Lung microvascular endothelial cell (primary cell): ENCODE measurements at places on chromosomes 2 and 18.

- no peak for DNase-seq
Observed at GRCh38 chr2:178450524-178450773, 526 bp downstream of the PRKRA start.

DNA sequence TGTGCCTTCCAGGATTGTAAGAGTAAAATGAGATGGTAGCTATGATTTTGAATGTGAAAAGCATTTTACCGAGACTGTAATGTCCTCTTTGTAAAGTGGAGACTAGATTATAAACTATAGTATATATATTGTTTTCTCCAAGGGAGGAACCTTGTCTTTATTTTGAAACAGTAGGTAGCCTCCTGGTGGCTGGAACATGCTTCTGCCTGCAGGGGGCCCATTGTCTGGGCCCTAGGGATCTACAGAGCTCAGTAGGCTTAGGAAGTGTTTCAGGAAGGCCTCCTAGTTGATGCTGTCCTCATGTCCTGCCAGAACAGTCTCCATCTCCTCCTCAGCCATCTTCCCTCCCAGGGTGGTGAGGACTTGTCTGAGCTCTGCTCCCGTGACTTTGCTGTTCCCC, 3.0 kb downstream of the PIKFYVE start:
- DNase-seq: no peak

- DNase-seq: peak; percentile 12
Observed at GRCh38 chr18:63844254-63844653, 43.3 kb upstream of the SERPINB2 start.

DNA sequence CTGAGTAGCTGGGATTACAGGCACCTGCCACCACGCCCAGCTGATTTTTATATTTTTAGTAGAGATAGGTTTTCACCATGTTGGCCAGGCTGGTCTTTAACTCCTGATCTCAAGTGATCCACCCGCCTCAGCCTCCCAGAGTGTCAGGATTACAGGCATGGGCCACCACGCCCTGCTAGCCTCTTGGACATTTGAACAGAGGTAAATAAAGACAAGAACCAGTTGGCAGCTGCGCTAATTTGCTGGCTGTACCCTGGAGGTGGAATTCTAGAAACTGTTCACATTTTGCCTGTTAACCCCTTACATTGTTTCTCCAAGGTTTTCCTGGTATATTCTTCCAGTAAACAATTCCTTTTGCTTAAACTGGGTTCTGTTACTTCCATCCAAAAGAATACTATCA, 132.9 kb downstream of the CDH2 start:
- no peak for DNase-seq

- no peak for DNase-seq
Observed at GRCh38 chr2:118457951-118458350, 369.7 kb downstream of the INSIG2 start.

DNA sequence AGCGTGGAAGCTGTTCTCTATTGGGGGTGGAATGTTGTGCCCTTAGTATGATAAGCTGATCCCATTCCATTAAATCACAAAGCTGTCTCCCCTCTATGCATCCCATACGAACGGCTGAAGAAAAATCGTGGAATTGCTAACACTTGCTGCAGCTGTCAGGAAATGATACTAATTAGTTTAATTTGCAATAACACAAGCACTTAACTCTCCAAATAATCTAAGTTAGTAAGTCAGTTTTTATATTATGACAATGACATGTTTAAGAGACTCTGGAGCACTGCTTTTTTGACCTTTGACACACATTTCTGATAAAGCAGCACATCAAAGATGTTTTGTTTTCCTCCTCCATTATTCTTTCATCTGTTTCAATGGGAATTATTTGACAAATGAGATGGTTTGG, 123.7 kb upstream of the SATB2 start:
- DNase-seq: no peak

DNA sequence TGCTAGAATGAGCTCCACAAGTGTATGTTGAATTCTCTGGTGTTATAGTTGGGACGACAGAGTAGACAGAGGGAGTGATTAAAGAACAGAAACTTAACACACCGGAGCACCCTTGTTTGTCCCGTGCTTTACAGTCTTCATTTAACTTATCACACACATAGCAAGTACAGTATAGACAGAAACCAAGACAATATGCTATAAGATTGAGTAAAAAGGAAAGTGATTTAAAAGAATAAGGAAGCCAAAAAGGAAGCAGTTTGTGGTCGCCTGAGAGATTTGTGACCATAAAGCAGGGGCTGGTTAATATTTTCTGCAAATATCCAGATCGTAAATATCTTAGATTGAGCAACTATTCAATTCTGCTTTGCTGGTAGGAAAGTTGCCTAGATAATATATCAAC, 1128.4 kb downstream of the TSN start:
- no peak for DNase-seq

DNA sequence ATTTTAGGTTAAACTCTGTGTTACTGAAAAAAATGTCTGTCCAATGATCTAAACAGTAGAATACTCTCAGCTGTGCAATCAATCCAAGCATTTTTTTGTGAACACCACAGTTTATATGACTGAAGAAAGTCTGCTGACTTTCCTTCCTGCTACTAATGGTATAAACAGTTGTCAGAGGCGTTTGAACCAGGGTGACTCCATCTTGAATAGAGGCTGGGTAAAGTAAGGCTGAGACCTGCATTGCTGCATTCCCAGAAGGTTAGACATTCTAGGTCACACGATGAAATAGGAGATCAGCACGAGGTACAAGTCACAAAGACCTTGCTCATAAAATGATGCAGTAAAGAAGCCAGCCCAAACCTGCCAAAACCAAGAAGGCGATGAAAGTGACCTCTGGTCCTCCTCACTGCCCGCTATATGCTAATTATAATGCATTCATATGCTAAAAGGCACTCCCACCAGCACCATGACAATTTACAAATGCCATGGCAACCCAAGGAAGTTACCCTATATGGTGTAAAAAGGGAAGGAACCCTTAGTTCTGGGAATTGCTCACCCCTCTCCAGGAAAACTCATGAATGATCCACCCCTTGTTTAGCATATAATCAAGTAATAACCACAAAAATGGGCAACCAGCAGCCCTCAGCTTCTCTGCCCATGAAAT, 31.3 kb downstream of the POU3F3 start:
- no peak for DNase-seq

GRCh38 chr2:181958726-181959125, 26.9 kb upstream of the PPP1R1C start:
- DNase-seq: no peak

DNA sequence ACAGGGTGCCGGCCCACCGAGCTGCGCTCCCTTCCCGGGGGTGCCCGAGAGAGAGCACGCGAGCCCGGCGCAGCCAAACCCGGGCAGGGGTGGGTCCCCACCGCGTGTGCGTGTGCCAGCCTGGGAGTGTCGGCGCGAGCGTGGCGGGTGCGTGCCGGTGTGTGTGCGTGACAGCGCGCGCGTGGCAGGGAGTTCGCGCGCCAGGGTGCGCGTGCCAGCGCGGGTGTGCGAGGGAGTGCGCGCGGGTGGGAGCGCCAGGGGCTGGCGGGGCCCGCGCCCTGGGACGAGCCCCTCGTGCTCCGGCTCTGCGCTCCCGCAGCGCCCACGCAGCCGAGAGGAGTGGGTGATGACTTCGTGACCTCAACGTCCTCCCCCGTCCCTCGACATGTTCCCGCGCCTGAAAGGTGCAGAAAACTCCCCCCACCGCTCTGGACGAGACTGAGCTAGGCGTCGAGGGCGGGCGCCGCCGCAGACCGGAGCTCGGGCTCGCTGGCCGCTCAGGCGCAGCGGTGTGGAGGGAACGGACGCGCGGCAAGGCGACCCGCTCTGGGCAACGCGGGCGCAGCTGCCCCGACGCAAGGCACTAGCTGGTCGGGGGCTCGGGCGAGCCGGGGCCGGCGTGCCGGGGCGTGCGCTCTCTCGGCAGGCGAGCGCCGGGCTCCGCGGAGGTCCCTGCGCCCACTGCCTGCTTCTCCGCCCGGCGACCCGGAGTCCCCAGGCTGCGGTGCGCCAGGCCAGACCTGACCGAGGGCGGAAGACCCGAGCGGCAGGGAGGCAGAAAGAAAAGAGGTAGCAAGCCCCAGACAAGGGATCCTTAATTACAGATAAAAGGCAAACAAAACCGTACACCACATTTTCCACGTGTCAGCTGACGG, 582.8 kb downstream of the ZEB2 start:
- peak; percentile 53 for DNase-seq

DNA sequence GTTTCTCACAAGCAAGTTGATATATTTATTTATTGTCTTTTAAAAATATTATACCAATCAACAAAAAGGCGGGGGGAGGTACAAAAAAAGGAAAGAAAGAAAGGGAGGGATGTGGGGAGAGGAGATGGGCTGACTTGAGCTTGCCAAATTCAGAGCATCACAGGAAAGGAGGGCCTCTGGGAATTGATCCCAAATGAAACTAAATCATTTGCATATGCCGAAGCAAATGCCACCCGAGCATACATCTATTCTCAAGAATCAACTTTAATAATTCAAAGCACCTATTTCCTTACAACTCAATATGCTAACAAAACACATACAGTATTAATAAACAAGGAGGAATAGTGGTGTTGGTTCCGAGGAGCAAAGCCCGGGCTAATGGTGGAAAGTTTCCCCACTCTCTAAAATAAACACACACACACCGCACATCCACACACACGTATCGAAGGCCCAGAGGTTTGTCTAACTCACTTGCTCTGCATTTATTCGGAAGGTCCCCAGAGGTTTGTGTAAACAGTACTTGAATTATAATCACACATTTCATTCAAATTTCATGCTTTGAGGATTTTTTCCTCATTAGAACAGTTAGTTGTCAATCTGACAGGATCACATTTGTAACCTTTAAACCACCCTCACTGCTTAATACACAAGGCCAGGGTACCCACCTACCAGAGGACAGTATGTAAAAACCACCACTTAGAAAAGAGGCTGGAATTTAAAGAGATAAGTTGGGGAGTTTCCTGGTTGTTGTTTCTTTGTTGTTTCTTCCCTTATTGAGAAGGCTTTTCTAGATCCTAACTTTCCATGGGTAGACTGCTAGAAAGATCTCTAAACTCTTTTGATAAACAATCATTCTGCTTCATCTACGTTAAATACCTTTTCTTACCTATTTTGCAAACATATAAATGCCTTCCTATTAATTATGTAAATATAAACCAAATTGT, 264.7 kb downstream of the TCF4 start:
- DNase-seq: peak; percentile 54

DNA sequence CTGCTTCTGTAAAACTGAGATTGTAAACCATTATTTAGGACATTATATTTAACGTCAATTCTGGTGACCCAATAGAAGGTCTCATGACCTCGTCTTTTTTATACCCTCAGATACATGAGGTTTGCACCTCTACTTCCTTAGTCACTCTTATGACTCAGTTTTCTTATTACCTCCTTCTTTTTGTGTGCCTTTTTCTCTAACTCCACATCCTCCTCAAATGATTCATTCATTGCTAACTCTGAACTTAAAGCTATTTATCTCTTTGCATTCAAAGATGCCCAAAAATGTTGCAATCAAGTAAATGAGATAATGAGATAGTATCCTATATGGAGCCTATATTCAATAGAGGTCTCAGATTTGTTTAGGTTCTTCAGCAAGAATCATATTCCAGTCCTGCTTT, 121.0 kb upstream of the KYNU start:
- no peak for DNase-seq

DNA sequence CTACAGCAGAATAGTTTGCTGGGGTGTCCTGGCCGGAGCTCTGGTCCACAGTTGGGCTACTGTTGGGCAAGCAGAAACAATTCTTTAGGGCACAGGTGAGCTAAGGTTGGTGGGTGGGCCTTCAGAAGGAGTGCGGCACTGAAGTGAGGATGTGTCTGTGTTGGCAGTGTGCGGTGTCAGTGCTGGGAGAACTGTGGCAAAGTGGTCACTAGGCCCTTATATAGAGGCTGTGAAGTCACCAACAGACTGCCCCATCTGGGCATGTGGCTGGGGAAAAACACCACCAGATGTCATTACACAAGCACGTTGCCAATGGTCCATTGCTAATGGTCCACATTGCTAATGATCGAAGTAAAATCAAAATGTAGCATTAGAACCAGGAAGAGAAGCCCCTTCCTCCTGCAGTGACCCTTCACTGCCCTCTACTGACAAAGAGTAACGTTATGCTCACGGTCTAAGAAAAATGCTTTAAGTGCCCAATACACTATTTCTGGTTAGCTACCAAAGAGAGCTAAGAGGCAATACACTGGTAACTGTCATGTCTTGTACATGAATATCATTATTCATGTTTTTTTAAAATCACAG, 21.3 kb downstream of the SCN1A start:
- peak; percentile 70 for DNase-seq

DNA sequence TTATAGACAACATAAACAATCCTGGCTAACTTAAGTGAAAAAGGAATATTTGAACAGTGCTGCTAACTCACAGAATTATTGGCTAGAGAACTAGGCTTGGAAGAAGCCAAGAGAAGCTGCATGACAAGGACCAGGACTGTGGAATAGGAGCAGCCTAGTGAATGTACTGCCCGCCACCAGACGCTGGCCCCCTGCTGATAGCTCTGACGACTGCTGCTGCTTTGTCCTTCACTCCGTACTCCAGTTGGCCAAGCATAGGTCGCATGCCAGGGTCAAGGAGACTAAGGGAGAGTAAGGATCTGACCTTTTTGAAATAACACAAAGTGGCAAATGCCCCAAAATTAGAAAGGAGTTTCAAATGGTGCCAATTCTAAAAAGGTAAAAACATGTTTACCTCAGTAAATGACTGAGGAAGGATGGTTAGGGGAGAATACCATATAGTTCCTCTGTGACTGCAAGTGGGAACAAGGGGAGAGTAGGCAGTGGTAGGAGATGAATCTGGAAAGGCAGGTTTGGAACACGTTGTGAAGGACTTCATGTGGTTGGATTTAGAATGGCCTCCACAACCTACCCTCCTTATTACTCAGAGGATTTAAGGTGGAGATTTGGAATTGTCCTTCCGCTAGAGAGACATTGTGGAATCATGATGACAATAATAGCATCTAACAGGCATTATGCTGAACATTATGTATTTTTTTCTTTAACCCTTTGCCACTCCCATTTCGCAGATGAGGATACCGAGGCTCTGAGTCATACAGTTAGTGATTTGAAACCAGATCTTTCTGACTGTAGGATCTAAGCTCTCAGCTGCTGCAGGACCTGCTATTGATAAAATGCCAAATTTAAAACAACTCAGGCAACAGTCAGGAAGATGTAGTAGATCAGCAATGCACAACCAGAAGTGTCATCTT, 19.5 kb downstream of the STRADB start:
- DNase-seq: no peak

GRCh38 chr2:171836146-171836910, 57.7 kb downstream of the SLC25A12 start:
- no peak for DNase-seq

GRCh38 chr2:172926785-172927640, 148.6 kb upstream of the MAP3K20 start:
- DNase-seq: no peak

GRCh38 chr2:104872866-104873688, 19.2 kb downstream of the POU3F3 start:
- DNase-seq: peak; percentile 72

DNA sequence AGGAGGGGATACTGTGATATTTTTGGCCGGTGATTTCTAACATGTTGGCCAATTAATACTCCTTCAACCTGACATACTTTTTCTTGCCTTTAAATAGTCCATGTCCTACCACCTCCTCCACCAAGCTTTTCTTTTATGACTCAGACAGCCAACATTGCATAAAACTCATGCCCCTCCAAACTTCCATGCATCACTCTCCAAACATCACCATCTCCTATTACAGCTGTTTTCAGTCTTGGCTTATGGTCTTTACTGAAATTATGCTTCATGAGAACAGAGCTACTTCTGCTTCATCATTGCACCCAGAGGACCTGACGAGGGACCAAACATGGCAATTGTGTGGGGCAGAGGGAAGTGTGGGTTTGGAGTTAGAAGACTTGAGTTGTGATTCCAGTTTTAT, 305.4 kb downstream of the LPIN1 start:
- no peak for DNase-seq

- DNase-seq: no peak
Observed at GRCh38 chr2:44083054-44083453, 85.6 kb upstream of the PPM1B start.
